ENCODE measurements at places on chromosomes 6 and 20.
A peak's percentile ranks its signal among the peaks of the same experiment; 100 is the strongest.

DNA sequence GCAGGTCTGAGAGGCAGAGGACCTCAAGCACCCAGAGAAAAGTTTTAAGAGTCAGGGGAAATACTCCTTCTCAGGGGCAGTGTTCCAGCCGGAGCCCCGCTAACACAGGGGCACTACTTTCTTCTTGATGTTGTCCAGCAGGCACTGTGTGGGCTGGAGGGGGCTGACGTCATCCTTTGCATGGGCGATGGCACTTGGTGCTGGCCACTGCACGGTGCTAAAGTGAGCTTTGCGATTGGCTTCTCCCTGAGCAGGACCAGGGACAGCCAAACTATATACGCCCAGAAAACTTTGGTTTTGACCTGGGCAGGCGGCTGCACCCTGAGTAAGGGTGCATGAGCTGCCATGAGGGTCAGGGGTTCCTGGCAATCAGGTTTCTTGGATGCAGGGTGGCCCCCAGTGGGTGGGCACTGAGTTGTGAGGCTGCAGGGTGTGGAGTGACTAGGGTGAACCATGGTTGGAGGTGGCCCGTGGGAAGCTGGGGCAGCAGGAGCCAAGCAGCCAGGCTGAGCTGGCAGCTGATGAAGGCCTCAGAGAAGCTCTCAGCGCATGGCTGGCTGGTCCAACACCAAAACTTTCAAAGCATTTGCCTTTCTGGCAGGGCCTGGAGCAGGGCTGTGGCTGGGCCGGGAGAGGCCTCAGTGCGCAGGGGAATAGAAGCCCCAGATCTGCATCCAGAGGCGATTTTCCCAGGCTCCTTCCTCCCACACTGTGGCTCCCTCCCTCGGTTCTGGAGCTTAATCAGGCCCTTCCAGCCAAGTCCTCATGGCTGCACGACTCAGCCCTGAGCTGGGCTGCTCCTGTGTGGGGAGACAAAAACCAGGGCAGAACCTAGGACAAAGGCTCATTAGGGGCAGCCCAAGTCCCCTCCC lies 18.3 kb downstream of the MRPS18A start:
- no peak for DNase-seq

DNA sequence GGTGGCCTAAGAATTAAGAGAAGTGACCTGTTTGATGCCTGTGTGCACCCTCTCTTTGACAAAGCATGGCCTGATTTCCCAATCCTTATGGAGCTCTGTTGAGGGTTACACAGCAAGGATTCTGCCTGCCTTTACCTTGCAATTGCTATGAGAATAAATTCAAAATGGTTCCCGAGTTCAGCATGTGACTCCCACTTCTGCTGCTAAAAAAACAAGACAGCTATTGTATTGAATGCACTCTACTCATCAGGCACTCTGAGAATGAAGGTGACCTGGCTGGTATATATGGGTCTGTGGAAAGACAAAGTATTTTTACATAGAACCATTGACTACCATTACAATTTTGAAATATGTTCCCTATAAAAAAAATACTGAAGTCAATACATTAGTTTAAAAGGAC lies 190.3 kb downstream of the ATXN1 start:
- no peak for DNase-seq

- DNase-seq: no peak
Measured at GRCh38 chr6:48859562-48860123, 603.4 kb downstream of the MMUT start.

GRCh38 chr6:46903175-46903574 lies 18.6 kb downstream of the ADGRF5 start:
- DNase-seq: no peak

DNA sequence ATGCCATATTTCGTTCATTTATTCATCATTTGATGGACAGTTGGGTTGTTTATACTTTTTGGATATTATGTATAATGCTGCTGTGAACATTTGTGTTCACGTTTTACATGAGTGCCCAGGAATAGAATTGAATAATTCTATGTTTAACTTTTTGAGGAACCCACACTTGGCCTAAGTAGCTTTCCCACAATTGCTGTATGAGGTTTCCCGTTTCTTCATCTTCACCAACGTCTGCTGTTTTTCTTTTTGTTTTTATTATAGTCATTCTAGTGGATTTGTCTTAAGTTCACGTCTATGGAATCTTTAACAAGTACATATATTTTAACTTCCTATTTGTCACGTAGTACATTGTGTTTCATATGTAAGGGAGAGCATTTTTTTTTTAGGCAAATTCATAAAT lies 110.3 kb downstream of the JARID2 start:
- DNase-seq: no peak

GRCh38 chr6:129329678-129330077 lies 380.3 kb downstream of the ARHGAP18 start:
- no peak for DNase-seq

- DNase-seq: peak; percentile 3
Measured at GRCh38 chr6:24064106-24064505, 61.9 kb upstream of the NRSN1 start.

- DNase-seq: no peak
Measured at GRCh38 chr6:91020744-91021143, 433.9 kb upstream of the MAP3K7 start.

DNA sequence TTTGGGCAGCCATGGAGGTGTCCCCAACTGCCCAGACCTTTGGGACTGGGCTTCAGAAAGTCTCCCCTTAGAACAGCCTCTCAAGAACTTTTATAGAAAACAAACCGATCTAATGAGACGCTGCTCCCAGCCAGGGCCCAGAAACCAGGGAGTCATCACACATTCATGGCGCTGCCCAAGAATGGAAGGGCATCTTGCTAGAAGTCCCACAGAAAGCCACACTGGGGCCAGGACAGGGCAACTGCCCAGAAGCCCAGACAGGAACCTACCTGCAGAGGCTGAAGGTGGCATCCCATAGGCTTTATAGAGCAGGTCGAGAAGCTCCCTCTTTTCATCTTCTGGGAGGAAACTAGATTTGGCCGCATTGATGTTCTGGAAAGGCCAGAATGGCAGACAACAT lies 31.5 kb downstream of the ADA start:
- no peak for DNase-seq

DNA sequence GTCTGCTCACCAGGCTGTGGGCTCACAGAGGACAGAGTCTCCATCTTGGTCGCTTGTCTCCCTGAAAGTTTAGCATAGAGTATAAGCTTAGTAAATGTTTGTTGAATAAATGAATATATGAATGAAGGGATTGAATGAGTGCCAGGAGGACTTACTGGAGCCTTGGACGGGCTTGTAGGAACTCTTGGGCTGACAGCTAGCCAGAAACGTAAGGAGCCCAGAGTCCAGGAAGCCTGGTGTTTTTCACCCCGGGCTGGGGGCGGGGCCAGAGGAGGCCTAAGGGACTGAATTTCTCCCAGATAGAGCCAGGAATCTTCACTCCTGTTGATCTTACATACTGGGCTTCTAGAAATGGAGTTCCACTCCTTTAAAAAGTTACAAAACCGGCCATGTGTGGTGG lies 68.5 kb upstream of the SRSF6 start:
- DNase-seq: no peak
